ENCODE measurements at places on chromosomes 13 and 19.
A peak's percentile ranks its signal among the peaks of the same experiment; 100 is the strongest.

DNA sequence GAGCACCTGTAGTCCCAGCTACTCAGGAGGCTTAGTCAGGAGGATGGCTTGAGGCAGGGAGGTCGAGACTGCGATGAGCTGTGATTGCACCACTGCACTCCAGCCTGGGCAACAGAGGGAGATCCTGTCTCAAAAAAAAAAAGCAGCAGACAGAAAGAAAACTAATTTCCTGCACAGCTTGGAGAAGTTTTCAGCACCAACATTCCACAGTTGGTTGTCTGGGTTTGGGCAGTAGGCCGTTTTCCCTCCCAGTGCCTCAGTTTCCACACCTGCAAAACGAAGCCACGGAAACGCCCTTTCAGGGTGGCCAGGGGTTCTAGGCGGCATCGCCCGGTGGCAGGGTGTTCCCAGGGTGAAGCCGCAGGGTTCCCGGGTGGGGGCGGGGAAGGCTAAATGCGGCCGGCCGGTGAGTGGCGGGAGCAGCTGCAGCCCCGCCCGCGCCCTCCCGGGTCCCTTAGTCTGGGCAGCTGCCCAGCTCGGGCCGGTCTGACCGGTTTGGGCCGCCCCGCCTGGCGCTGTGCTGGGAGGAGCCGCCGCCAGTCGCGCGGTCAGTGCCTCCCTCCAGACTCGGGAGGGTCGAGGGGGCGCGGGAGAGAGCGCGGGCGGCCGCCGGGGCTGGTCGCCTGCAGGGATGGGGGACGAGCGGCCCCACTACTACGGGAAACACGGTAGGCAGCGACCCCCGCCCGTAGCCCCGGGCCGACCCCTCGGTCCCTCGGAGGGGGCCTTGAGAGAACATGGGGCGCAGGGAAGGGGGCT is at the start of gene SLC44A2:
Gene SLC44A2, plus strand, starts transcription at position 551 of the 759 bp plus-strand sequence. Its CDS starts 81 bp downstream, at position 632.
- DNase-seq: peak; percentile 85

- DNase-seq: no peak
Measured at GRCh38 chr13:51067210-51067701, 43.8 kb downstream of the C13orf42 start.

DNA sequence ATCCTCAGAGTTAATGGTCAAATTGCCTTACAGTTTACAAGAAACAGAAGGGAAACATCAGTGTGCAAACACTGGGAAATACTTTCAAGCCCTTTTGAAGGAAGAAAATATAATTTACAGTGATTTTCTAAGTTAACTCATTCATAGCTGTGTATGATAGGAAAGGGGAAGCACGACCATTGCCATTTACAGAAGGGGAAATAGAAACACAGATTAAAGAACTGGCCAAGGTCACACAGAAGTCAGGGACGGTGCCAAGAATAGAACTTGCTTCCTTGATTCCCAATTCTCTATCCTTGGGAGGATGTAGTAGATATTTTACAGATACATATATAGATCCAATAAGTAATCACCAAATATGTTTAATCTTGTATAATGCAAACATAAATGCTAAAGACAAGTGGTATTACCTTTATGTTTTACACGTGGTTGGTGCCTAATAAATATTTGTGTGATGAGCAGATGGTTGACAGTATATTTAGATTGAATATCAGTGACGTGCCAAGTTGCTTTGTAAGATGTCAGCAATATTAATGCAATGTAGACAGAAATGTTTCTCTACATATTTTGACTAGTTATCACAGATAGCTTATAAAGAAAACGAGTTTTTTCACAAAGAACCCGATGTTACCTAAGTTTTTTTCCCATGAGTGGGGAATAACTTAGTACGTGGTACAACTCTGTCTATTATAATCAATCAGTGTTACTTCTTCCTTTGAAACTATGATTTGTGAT is 73.1 kb downstream of the FLT1 start:
- no peak for DNase-seq

DNA sequence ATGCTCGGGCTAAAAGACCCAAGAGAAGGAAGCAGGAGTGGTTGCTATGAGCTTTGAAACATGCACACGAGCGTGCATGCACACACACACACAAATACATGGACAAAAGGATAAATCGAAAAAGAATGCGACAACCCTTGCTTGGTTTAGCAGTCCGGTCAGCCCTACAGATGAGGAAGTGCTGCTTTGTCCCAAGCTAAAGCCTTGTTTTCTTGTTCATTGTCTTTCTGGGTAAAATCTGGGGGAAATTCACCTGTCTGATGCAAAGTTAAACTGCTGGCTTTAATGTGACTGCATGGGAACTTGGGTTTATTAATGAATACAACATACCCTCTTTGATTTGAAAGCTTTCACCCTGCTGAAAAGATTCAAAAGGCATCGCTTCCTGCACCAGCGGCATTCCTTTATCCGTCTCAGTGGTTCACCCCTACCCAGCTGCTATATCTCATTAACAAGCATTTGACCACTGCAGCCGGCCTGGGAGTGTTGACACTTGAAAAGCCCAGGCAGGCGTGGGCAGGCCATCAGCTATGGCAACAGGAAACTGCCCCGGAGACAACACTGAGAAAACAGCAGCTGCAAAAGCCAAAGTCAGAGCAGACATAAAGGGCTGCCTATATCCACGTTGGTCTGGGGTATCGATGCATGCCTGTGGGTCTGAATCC is 301.7 kb downstream of the NDFIP2 start:
- DNase-seq: peak; percentile 64

- DNase-seq: peak; percentile 51
Measured at GRCh38 chr13:50392977-50393376, 377.7 kb downstream of the KCNRG start.

DNA sequence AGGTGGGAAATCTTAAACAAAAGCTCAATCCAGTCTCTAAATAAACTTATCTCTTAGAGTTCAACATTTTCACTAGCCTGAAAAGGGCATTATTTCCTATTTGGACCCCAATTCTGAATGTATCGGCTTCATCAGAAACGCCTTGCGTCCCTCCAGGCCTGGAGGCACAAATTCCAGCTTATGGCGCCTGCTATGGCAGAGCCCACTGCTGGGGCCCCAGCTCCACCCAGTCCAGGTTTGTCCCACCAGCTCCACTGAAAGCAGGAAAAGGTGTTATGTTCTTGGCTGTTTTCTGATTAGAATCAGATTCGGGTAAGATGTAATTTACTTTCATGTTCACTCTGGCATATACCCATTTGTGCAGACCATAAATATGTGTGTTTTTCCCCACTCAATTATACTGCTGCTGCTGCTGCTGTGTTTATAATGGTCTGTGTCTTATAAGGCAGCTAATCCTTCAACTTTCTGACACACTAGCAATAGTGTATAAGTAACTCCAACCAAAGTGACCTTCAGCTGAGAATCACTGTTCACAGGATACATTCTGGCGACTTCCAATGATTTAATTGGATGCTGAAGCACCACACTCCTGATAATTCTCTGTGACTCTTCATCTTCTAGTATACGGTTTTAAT is 6.4 kb downstream of the IRS2 start:
- no peak for DNase-seq

GRCh38 chr13:85441364-85441763 is 357.9 kb downstream of the SLITRK6 start:
- DNase-seq: no peak

- DNase-seq: no peak
Measured at GRCh38 chr19:48258350-48258749, 2.6 kb upstream of the CARD8 start.

- peak; percentile 7 for DNase-seq
Measured at GRCh38 chr13:111947026-111947810, 119.7 kb upstream of the SOX1 start.

DNA sequence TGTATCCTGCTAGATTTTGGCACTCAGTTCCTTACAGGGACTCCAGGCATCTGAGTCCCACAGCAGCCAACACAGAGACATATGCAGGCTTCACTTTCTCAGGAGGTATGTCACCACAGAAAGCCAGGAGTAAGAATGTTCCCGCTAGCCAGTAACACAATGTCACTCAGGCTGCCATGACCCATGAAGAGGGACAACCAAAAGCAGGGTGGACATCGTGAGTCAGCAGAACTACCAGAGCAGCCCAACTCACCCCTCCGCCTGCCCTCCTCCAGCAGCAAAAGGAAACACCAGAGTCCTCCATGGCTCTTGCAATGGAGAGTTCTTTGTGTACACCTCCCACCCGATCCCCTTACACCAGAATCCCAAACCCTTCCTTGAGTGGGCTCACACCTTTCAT is 95.4 kb downstream of the CRYL1 start:
- no peak for DNase-seq

Data from epithelial cell of esophagus (primary cell).